ENCODE measurements at places on chromosomes 11 and 22.
A peak's percentile ranks its signal among the peaks of the same experiment; 100 is the strongest.

GRCh38 chr11:77100166-77101042 lies 2.2 kb upstream of the OMP start:
- no peak for DNase-seq

GRCh38 chr11:95684701-95685100 lies 104.9 kb downstream of the FAM76B start:
- DNase-seq, result no peak

DNA sequence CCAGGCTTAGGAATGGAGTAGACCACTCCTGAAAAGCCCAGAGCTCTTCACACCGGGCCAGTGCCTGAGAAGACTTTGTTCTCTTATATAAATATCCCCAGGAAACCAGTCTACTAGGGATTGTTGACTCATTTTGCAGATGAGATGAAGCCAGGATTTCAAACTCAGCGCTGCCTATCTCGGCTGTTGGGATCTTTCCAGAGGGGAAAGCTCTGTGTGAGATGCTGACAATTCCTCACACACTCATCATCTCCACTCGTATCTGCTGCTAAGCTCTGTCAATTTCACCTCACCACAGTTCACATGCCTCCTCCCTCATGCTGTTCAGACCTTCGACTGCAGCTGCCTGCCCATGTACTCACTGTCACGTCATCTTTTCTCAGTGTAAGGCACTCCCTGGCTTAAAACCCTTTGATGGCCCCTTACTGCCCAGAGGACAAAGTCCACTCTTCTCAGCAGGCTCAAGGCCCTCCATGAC lies 12.5 kb downstream of the USH1C start:
- peak; percentile 60 for DNase-seq

DNA sequence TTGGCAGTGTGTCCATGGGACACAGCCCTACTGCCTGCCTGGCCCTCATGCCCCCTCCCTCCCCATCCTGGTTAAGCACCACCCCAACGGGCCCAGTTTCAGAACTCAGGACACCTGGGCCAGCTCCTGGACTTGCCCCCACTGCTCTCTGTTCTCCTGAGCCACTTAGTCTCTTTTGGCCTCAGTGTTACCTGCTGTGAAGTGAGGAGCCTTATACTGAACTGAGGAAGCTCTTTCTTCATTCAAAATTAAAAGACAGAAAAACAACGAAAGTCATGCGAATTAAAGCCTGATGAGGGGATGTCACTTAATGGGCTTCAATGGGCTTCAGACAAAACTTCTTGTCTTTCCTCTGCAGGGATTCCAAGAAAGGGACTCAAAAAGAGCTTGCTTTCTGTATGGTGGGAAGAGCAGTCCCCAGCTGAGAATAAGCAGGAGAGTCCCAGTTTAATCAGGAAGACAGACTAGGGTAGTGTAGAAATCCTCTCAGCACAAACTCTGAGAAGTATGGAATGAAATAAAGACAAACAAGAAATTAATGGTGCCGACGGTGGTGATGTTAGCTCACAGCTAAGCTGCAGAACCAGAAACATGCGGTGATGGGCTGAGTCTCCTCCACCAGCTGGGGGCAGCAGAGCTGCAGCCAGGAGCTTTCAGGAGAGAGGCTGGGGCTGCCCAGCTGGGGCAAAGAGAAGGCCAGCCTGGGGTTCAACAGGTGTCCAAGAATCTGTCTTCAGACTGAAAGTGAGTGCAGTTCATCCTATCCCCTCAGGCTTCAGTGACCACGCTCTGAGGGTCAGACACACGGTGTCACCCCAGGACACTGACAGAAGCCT lies 101.0 kb downstream of the GGTLC2 start:
- peak; percentile 17 for DNase-seq
